Cortex of kidney (tissue), 1 donor: ENCODE measurements at places on chromosomes 2 and 18.

- no peak for DNase-seq
Observed at GRCh38 chr2:31996571-31997150, 14.1 kb downstream of the MEMO1 start.

DNA sequence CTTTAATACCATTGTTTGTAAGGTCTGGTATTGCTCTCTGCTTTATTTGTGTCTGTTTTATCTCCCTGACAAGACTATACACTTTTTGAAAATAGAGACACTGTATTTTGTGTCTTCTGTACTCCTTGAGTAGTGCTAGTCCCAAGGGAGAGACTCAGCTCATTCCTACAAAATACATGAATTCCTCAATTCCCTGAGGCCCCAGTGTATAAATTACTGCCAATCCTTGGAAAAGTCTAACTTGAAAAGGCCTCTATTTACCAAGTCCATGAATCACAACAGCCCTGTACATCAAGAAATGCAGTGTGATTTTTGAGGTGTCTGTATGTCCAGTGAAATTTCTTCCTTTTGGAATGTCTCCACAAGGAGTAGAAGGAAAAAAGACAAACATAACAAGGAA lies 34.9 kb upstream of the NEDD4L start:
- DNase-seq = no peak

- no peak for DNase-seq
Observed at GRCh38 chr2:141523199-141523598, 607.6 kb downstream of the LRP1B start.

- DNase-seq = no peak
Observed at GRCh38 chr2:16763493-16763899, 97.9 kb upstream of the CYRIA start.

GRCh38 chr2:189613650-189614420 lies 33.2 kb upstream of the SLC40A1 start:
- no peak for DNase-seq

DNA sequence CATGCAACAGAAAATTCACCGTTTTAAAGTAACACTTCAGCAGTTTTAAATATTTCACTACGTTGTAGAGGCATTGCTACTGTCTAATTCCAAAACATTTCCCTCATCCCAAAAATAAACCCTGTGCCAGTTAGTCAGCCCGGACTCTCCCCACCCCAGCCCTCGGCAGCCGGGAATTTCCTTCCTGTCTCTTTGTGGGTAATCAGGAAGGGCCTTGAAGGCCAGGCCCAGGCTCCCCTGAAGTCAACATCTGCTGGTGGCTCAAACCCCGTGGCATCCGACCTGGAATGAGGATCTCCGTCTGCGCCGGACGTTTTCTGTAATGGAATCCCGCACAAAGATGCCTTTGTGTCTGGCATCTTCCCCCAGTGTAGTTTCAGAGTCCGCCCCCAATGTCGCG lies 219.6 kb downstream of the SNTG2 start:
- DNase-seq = no peak

DNA sequence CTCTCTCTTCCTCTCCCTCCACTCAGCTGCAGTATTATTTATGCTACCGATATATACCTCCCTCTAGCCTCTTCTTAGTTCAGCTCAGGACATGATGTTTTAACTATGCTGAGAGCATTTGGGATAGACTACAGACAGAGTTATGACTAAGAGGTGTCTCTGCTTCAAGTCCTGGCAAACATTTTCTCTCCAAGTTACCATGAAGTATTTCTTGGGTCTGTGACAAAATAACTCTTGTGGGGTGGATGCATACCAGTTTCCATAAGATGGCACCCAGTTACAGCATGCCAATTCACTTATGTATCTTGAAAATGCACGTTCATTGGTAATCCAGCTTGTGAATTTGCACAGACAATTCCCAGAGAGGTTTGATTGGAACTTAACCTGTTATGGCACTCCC lies 737.6 kb downstream of the SLC4A3 start:
- DNase-seq = no peak

- DNase-seq = no peak
Observed at GRCh38 chr2:235238537-235238936, 255.3 kb upstream of the AGAP1 start.

GRCh38 chr18:12904012-12904516 lies 20.0 kb upstream of the PTPN2 start:
- DNase-seq = no peak

DNA sequence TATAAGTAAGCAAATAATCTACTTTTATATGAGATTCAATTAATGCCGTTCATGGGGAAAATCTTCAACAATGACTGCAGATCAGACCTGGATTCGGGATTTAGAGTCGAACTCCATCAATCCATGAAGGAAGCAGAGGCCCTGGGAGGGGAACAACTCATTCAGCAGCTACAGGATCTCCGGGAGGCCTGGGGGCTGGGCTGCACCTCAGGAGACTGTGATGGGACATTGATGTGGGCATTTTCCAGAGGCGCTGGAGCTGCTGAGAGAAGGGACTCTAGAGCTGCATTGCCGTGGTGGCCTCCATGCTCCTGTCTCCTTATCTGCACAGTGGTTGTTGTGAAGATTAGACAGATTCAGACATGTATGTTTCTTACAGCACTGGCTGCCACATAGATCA lies 76.9 kb downstream of the MYT1L start:
- no peak for DNase-seq

- DNase-seq = no peak
Observed at GRCh38 chr2:100350661-100351185, 28.4 kb upstream of the LONRF2 start.

GRCh38 chr2:16520891-16521290 lies 144.7 kb downstream of the CYRIA start:
- no peak for DNase-seq
